HuH-7.5 (cell line): ENCODE measurements at places on chromosomes 2 and 18.

- DNase-seq, result peak; percentile 19
These were observed 54.9 kb upstream of the CAPN13 start for GRCh38 chr2:30862054-30862651.

- DNase-seq, result no peak
These were observed 131.6 kb downstream of the VAPA start for GRCh38 chr18:10045296-10045891.

GRCh38 chr18:74806073-74806472 is 208.4 kb downstream of the ZNF407 start:
- DNase-seq, result no peak

DNA sequence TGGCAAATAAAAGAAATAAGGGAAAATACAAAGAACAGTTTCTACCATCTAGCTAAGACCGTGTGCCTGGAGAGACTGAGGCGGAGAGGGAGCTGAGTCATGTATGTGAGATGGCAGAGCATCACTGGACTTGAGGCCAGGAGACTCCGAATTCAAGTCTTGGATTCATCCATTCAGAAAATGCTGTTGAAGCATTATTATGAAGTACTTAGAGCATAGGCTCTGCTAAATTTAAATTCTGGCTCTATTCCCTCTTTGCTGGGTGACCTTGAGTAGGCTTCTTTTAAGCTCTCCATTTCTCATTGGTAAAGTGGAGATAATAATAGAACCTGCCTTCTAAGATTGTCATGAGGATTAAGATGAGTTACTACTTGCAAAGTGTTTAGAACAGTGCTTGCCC is 34.7 kb downstream of the NPHP1 start:
- no peak for DNase-seq

DNA sequence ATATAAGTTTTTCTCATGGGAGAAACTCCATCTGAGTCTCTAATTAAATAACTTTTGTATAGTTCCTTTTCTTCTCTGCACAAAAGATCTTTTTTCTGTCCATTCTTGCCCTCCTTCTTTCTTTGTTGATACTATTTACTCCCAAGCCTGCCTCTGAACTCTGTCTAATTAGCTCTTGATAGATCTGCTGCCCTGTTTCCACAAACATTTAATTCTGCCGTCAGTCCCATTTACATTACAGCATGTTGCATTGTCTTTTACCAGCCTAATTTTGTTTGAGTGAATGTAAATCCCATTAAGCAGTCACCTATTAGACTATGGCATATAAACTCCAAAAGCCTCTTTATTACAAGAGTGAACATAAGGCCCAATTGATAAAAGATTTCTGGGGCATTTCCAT is 254.4 kb downstream of the ERBB4 start:
- no peak for DNase-seq

DNA sequence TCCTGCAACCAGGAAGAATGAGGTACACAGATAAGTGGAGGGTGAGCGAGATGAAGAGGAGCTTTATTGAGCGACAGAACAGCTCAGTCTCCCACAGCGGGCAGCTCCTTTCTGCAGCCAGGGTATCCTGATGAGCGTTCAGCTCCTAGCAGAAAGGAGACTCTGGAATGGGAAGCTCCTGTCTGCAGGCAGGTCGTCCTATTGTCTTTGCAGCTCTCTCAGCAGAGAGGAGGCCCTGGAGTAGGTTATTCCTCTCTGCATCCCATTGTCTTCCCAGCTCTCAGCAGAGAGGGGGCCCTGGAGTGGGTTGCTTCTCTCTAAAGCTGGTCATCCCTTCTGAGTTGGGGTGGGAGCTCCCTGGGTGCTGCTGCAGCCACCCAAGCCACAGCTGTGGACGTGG is 41.2 kb downstream of the TAF1B start:
- DNase-seq, result no peak

DNA sequence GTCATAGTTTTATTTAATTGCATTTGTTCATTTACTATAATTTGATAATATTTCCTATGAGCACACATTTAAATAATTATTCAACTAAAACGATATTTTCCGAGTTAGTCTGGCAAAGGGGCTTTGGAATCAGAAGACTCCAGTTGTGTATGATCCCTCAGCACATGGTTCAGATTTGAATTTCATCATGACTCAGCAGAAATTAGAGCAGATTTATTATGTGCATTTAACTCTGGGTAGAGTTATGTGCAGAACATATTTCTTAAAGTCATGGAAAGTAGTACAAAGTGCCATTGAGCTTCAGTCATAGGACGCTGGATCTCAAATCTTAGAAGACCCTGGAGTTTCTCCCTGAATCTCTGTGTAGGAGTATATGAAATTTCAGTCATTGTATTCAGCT is 106.7 kb downstream of the ADCYAP1 start:
- DNase-seq, result no peak

GRCh38 chr18:37042381-37042780 is 213.5 kb downstream of the KIAA1328 start:
- DNase-seq, result no peak

DNA sequence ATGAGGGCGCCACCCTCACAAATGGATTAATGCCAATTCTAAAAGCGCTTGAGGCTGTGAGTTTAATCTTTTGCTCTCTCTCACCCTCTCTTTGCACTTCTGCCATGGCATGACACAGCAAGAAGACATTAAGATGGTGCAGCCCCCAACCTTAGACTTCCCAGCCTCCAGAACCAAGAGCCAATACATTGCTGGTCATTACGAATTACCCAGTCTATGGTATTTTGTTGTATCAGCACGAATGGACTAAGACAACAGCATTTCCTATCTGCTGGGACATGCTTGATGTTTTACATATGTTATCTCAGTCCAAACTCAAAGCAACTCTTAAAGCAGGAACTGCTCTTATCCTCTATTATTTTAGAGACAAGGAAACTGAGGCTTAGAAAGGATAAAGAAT is 222.9 kb downstream of the STK39 start:
- DNase-seq, result no peak

DNA sequence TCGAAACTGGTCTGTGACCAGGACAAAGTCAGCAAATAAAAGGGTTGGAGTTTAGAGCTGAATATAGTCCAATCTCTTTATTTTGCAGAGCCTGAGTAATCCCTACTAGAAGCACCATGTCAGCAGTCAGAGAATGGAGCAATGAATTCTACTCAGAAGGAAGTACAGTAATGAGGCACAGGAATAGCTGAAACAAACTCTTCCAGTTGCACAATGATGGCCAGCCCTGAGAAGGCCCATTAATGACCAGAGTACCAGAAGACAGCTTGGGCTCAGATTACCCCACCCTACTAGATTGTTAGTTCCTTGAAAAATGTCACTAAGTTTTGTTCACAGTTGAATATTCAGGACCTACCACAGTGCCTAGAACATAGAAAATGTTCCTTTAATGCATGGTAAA is 40.3 kb upstream of the SCG2 start:
- no peak for DNase-seq

GRCh38 chr2:143847257-143847656 is 672.7 kb downstream of the ZEB2 start:
- no peak for DNase-seq

- no peak for DNase-seq
These were observed 81.4 kb upstream of the ERBB4 start for GRCh38 chr2:212619954-212620353.

- no peak for DNase-seq
These were observed 61.8 kb downstream of the CAB39 start for GRCh38 chr2:230774348-230774951.

GRCh38 chr2:57674025-57674424 is 372.6 kb upstream of the VRK2 start:
- DNase-seq, result no peak

GRCh38 chr18:7908681-7909299 is 341.7 kb downstream of the PTPRM start:
- no peak for DNase-seq

DNA sequence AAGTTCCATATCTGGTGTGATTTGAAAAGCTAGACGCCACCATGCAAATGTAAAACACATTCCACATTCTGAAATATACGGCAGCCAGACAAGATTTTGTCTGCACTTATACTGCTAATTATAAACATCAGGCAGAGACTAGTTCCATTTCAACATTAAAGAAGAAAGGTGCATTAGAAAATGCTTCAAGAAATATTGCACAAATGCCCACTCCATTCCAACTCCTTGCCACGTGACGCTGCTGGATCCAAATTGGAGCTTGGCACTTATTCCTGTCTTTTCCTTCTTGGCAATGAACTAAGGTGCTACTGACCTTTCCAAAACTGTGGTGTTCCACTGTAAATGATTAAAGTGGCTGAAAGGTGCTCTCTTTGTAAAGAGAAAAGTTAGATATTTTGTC is 6.3 kb downstream of the COL6A3 start:
- no peak for DNase-seq

- no peak for DNase-seq
These were observed 39.0 kb downstream of the ANXA4 start for GRCh38 chr2:69780921-69781320.

GRCh38 chr2:79713131-79713785 is 200.4 kb downstream of the CTNNA2 start:
- no peak for DNase-seq

DNA sequence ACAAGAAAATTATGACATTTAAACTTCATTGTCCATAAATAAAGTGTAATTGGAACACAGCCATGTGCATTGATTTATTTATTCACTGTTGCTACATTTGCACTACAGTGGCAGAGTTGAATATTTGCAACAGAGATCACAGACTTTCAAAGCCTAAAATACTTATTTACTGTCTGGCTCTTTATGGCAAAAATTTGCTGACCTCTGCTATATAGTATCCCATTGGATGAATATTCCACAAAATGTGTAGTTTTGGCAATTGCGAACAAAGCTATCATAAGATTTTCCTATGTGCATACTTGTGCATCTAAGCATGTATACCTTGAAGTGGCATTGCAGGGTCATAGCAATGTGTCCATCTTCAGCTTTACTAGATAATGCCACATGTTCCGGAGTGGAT is 32.1 kb downstream of the CCDC85A start:
- no peak for DNase-seq

DNA sequence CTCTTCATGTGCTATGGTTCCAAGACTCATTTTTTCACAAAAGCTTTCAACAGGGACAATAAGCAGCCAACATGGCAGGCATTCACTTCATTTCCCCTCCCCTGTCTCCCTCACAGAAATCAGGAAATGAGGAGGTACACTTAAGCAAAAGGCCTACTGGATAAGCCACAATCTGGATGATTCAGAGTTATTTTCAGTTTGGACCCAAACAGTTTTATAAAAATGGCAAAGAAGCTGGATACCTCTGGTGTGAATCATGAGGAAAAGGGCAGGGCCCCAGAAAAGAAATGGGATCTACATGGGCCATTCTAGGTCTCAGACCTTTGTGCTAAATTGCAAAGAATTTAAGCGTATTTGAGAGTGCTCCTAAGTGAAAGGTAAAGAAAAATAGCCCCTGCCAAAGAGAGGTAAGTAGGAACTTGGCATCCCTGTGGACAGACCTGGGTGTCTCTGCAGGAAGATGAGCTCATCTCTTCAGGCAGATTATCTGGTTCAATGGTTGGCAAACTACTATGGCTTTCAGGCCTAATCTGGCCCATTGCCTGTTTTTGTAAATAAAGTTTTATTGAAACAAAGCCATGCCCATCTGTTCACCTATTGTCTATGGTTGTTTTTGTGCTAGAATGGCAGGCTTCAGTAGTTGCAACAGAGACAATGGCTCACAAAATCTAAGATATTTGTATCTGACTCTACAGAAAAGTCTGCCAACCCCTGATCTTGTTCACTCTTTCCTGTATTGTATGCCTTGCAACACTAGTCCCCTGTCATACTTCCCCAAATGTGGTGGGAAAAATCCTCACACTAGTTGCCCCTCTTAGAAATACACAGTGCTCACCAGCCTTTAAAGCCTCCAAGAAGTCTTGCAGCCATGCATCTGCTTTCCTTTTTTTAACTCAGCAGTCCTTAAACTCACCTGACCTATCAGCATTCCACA is 315.0 kb downstream of the ALK start:
- DNase-seq, result no peak

DNA sequence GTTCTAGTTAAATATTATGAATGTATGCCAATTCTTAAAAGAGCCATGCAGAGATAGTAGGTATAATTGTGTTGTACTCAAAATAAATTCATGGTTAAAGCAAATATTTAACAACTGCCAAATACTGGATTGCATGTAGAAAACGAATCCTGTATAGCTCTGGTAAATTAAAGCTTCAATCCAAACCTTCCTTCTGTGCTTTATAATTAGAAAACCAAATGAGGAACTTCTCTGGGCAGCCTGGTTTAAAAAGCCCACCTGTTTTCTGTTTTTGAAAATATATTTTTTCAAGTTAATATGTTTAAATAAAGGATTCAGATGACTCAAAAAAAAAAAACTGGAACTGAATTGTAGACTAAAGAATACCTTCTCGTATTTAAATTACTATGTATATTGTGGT is 48.3 kb upstream of the ITGA4 start:
- DNase-seq, result no peak

DNA sequence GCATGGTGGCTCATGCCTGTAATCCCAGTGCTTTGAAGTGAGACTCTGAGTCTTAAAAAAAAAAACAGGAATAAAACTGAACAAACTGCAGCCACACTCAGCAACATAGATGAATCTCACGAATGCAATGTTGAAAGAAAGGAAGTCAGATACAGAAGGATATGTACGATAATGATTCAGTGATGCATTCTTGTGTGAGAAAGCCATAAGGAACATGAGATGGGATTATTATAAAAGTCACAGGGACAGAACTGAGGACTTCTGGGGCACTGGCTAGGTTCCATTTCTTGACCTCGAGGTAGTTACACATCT is 56.9 kb upstream of the SMAD2 start:
- no peak for DNase-seq

DNA sequence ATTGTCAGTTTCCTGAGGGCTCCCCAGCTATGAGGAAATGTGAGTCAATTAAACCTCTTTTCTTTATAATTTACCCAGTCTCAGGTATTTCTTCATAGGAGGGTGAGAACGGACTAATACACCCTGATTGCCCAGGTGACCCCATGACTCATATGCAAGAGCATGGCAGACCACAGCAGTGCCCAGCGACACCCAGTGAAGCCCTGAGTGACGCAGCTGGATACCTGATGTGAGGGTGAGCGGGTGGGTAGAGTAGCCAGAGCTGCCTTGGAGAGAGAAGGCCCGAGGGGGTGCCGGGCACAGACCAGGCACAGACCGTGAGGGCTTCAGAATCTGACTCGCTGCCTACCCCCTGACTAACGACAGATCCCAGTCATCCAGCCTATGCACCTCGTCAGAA is 15.4 kb downstream of the ALPG start:
- no peak for DNase-seq

GRCh38 chr2:172177996-172178395 is 75.3 kb upstream of the DLX2 start:
- DNase-seq, result no peak
